Left ventricle myocardium superior (tissue), 1 donor: ENCODE measurements at places on chromosomes 3 and 15. TPM values are rescaled to one million over a fixed set of nuclear protein-coding genes. Genes with fewer than 3 reads are reported as not detected.

Gene CYP8B1
- not detected for total RNA-seq

- no peak for DNase-seq
These were observed 199.6 kb upstream of the IL12A start for GRCh38 chr3:159789017-159789416.

Gene SIDT1
- total RNA-seq = 0.47 TPM

DNA sequence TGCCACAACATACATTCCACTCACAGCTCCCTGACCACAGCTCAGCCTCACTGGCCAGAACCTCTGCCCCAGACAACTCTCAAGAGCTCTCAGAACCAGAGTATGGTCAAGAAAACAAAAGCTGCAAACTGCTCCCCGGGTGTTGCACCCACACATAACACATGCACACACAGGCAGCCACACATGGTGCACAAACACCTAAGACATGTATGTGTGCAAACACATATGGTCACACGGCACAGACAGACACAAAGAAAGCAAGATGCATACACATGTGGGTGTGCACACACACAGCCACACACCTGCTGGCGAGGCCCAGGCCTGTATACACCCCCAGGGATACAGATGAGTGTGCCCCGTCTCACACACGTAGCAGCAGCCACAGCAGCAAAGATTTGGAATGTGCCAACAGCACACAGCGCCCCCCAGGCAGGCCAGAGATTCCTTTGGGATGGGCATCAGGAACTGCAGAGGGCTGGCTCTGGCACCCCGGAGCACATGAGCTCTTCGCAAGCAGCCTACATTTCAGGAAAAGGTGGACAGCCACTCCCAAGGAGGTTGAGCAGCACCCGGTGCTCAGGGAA lies 6.6 kb downstream of the KLF15 start:
- DNase-seq = no peak
